Suppressor macrophage (primary cell): ENCODE measurements at places on chromosomes 2 and 18.
A peak's percentile ranks its signal among the peaks of the same experiment; 100 is the strongest.

GRCh38 chr2:117698287-117698686, 116.2 kb upstream of the DDX18 start:
- no peak for DNase-seq

DNA sequence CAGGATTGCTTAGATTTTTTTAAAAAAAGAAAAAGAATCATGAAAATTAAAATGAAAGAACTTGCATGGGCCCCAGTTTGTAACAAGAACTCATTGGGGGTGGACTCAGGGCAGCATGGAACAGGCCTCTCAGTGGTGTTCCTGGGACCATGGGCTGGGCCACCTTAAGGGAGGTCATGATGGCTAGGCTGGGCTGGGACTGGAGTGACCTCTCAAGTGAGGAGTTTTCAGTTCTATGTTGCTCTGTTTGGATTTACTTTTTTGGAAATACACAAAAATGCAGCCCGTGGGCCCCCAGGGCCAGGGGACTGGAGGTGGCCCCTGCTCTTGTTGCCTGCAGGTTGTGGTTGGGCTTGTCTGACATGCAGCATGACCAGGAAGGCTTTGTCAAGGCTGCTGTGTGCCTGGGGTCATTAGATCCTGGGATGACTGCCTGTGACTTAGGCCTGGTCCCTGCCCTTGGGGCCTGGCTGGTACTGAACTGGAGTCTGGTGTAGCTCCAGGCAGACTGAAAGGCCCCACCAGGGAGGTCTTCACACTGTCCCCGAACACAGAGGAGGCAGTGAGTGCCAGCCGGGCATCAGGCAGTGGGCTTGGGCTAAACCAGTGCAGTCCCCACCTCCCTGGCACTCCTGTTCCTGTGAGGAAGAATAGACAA, 115.6 kb downstream of the GLI2 start:
- no peak for DNase-seq

DNA sequence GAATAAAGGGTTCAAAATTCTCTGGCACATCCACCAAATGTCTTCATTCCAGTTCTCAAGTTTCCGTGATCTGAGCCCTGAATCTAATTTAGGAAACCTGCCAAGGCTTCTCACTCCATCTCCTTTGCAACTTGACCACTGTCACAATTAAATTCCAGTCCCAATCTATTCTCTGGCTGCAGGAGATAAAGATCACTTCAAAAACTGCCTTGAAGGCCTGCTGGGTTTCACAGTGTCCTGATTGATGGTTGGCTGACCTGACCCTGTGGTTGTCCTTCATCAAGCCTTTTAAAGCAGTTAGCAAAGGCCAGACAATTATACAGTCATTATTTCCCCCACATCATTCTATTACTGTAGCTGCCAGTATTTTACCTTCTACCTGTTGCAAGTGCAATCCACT, 60.3 kb upstream of the DNAJC10 start:
- DNase-seq: no peak

GRCh38 chr2:6290217-6291015, 575.3 kb downstream of the CMPK2 start:
- DNase-seq: no peak

DNA sequence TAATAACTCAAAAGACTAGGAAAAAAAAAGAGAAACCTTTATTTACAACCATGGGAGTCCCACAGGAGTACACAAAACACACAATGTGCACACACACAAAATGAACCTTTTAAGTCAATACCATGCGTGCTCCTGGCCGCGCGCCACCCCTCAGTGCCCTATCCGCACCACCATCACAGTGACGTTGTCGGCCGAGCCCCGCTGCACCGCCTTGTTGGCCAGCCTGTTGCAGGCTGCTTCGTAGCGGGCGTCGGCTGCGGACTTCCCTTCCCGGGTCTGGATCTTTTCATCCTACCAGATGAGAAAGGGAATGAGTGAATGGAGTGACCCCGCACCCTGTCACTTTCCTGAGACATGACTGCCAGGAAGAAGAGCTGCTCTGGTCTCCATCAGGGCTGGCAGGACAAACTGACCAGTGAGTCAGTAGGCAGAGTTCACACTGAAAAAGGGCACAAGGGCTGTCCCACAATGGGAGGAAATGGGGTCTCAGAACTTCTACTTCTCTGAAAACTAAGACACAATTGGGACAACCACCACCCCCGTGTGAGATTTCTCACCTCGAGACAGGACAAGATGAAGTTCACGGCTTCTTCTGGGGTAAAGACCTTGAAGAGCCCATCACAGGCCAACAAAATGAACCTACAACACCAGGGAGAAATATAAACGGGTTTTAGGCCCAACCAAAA, 11.8 kb downstream of the ERFE start:
- no peak for DNase-seq

DNA sequence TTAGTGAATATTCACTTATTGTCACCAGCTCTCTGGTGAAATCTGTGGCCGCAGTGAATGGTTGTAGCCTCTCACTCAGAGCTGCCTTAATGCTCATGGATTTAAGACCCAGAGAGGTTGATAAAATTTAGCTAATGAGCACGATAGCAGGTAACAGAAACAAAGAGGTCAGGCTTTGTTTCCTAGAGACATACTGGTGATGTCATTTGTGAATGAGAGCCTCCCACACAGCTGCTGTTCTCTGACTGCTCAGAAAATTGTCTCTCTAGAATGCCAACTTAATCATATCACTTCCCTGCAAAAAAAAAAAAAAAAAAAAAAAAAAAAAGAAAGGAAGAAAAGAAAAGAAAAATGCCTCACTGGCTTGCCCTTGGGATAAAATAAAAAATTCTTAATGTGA, 411.7 kb upstream of the MYT1L start:
- peak; percentile 15 for DNase-seq

DNA sequence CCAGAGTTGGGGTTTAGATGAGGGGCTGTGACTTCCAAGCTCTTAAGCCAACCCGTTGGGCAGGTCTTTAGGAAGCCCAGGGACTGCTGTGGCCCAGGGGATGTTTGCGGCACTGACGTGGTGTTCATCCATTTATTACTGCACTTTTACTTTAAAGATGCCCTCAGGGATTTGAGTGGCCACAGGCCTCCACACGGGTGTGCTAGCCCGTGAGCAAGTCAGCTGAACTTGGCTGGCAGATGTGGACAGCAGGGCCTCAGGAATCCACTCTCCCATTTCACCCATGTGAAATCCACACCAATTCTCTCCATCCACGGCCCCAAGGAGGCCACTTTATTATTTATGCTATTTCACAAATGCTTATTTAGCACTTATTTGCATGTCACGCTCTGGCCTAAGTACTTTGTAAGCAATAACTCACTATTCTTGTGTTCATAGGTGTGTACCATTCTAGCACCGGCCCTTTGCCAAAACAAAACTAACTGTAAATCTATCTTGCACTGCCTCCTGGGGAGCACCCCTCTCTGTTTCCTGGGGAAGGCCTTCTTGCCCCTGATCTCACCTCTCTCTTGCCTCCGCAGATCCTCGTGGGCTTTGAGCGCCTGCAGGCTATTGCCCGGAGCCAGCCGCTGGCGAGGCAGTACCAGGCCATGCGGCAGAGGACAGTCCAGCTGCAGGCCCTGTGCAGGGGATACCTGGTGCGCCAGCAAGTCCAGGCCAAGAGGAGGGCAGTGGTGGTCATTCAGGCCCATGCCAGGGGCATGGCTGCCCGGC, 39.1 kb upstream of the GPR17 start:
- DNase-seq: no peak

- DNase-seq: no peak
Measured at GRCh38 chr2:205511641-205512040, 170.7 kb upstream of the NRP2 start.

DNA sequence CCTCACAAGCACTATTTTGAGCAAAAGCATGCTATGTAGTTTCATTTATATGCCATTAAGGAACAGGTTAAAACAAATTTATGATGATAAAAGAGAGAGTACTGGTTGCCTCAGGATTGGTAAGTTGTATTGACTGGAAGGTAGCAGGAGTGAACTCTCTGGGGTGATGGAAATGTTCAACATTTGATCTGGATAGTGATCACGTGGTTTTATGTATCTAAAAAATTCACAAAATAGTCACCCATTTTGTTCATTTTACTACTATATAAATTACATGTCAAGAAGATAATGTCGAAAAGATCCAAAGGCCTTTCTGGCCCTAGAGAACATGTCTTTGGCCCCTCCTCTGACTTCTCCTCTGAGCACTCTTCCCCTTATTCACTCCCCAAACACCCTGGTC, 10.4 kb upstream of the RAPGEF4 start:
- no peak for DNase-seq
